ENCODE measurements at places on chromosomes 6 and 20.

GRCh38 chr20:19588732-19589131 is 169.3 kb upstream of the RIN2 start:
- no peak for DNase-seq

GRCh38 chr6:40344566-40345167 is 242.5 kb downstream of the LRFN2 start:
- DNase-seq, result peak; percentile 15

DNA sequence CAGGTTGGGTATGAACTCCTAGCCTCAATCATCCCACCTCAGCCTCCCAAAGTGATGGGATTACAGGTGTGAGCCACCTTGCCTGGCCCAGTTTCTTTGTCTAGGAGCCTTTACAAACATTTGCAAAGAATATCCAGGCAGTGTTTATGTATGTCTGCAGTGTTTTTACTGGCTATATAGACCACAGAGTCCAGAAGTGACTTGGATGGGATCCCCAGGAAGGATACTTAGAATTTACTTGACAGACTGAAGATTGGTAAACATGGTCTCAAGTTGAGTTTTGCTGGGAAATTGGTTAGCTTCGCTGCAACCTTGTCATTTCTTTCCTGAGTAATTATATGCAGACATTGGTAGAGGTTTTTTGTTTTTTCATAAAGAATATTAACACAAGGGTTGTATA is 23.8 kb downstream of the JARID2 start:
- no peak for DNase-seq

DNA sequence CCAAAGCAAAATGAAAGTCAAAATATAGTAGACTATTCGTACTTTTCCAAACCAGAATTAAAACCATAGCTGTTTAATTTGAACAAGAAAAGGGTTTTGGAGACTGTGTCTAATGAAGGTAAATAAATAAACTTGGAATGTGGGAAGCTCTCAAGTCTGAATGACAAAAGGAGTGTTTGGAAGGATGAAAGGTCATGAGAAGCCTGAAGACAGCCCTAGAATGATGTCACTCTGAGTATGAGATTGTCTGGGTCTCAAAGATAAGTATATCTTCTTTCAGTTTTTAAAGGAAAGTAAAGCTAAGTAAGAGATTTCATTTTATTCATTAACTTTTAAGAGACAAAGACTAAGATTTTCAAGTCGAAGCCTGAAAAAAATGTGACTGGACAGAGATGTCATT is 72.9 kb downstream of the RFX6 start:
- DNase-seq, result no peak

DNA sequence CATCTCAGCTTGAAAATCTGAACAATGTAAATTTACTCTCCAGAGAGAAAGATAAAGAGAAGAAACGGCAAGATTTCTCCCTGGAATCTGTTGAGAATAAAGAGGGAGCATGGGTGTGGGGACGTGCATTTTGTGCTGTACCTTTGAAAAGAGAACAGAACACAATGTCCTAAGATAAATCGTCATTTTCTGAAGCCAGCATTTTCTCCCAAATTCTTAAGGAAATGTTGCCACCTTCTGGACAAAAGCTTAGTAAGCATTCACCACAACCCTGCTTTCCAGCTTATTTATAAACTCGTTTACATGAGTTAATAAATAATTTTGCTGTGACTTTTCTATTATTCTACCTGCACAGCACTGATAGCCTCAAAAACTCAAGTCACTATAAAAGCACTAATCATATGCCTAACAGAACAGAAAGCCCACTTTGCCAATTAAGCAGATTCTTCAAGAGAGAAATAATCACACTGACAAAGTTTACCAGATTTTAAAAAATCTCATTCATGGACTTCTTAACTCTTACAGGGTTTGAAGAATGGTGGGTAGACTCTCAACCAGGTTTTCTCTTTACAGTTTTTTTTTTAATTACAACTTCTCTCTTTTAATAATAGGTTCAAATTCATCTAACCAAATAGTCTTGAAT is 155.8 kb downstream of the MBOAT1 start:
- DNase-seq, result no peak

GRCh38 chr6:134517145-134517658 is 199.3 kb upstream of the SGK1 start:
- DNase-seq, result peak; percentile 83

DNA sequence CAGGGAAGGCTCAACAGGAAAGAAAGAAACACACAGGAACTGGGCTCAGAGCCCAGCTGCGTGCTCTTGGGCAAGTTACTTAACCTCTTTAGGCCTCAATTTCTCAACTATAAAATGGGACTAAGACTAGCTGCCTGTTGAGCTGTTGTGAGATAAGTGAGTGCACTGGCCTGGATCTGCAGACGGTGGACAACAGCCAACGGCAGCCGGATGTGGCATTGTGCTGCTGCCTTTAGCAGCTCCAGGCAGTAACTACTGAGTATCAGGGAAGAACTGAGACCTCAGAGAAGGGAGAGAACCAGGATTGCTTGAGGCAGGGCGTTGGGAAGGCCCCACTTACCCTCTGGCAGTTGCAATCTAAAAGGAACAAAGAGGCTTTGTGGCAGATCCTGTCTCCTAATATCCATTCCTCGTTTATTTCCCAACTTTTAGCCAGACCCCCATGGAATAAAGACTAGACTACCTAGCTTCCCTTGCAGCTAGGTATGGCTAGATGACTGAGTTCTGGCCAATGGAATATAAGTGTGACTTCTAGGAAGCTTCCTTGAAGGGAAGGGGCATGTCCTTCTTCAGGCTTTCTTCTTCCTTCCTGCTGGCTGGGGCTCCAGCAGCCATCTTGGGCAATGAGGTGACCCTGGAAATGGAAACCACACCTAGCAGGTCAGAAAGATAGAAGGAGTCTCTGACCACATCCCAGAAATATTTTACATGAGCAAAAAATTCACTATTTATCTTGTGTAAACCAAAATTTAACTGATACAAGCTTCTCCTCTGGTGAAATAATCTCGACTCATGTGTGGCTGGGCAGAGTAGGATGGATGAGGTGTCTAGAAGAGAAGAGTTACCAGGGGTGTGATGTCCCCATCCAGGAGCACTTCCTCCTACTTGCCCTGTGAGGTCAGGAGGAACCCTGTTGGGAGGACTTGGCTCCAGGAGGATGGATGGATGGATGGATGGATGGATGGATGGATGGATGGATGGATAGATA is 67.6 kb downstream of the MRPL14 start:
- DNase-seq, result peak; percentile 75

DNA sequence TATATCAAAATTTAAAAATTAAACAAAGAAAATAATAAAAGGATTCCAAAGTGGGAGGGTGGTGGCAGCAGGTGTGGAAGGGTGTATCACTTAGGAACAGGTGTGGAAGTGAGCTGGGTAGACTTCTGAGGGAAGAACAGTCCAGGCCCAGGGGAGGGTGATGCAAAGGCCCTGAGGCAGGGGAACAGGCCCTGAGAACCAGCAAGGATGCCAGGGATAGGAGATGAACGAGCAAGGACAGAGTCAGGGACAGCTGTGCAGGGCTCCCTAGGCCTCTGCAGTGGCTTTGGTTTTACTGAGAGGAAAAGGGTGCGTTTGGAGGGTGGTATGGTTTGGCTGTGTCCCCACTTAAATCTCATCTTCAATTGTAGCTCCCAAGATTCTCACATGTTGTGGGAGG is 9.4 kb upstream of the RAET1E start:
- DNase-seq, result no peak

- no peak for DNase-seq
Observed at GRCh38 chr20:15512916-15513315, 1060.3 kb downstream of the KIF16B start.

GRCh38 chr6:37694259-37694658 is 3.4 kb downstream of the MDGA1 start:
- DNase-seq, result no peak

DNA sequence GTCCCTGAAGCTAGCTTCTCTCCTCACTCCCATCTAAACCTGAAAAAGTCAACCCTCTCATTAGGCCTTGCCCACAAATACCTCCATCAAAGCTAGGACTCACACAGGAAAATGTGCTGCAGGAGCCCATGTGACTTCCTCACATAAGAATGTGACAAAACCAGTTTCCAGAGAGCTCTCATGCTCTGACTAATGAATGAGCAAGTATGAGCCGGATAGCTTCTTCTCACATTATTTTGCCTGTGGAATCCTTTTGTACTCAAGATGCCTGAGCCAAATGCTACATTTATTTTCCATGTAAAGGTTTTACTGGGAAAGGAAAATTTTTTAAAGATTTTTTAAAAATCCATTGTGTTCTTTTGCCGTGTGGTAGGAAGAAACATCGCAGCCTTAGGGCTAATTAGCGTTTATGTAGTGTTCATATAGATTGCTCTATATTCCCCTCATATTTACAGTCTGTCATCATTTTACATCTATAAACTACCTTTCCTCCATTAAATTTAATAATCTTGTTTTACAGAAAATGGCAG is 68.6 kb upstream of the CCN6 start:
- peak; percentile 78 for DNase-seq

- DNase-seq, result no peak
Observed at GRCh38 chr6:67252663-67253062, 1382.4 kb upstream of the ADGRB3 start.

DNA sequence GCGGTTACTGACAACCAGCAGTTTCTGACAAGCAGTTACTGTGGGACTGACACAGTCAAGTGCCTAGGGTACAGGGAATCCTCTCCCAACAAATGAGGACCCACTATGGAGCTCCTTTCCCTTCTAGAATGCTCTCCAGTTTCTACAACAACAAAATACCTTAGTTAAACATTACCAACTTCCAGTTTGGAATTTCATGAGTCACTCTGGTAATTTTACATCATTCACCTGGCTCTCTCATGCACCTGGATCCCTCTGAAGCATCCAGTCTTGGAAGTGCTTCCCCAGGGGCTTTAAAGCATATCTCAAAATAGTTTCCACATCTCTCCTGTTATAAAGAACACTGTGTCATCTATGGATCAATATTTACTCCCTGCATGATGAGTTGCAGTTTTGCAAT is 286.7 kb upstream of the SPTLC3 start:
- DNase-seq, result no peak

- peak; percentile 69 for DNase-seq
Observed at GRCh38 chr6:89895276-89895874, 1.1 kb downstream of the GJA10 start.

- DNase-seq, result peak; percentile 72
Observed at GRCh38 chr6:11237956-11238355, 5.5 kb upstream of the NEDD9 start.

Measured in osteoblast (primary cell).